ENCODE measurements at places on chromosomes 16 and 17.

DNA sequence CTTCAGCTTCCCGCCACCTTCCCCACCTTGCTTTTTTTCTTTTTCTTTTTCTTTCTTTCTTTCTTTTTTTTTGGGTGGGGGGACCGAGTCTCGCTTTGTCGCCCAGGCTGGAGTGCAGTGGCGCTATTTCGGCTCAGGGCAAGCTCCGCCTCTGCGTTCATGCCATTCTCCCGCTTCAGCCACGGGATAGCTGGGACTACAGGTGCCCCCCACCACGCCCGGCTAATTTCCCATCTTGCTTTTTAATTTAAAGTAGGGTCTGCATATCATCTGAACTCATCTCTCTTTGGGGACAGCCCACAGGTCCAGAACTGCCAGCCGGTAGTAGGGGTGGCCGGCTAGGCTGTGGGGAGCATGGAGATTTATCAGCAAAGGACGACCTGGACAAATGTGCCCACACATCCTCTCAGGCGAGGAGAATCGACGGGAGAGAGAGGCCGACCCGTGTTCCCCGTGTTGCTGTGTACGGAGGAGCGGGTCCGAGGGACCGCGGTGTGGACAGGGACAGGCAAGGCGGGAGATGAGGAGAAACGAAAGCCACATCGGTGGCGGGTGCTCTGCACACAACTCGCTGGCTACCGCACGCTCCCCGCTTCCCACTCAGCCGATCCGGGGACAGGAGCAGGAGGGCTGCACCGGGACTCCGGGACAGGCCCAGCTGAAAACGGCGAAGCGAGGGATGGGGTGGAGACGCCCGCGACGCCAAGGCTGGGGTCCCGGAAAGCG is 2.4 kb downstream of the MT1M start:
- peak; percentile 20 for ATAC-seq

DNA sequence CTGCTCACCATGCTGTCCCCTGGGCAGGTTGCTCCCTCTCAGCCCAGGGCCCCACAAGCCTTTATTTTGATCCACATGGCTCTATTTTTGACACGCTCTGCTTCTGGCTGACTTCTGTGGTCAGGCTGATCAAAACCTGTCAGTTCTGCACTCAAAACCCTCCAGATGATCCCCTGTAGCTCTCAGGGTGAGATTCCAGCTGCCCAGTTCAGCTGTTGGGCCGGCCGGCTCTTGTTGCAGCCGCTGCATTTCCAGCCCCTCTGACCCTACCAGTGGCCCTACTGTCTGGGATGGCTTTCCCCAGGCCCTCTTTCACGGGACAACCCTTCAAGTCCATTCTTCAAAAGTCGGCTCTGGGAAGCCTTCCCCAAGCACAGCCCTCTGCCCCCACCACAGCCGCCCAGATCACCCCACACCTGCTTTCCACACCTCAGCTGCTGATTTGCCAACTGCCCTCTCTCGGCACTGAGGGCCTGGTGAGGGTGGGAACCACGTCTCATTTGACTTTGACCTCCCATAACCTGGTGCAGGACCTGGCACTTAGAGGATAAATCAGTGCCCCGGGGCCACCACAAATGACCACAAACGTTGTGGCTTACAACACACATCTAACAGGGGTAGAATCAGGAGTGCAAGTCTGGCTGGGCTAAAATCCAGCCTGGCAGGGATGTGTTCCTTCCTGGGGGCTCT is 16.3 kb upstream of the CACNG4 start:
- ATAC-seq, result no peak

DNA sequence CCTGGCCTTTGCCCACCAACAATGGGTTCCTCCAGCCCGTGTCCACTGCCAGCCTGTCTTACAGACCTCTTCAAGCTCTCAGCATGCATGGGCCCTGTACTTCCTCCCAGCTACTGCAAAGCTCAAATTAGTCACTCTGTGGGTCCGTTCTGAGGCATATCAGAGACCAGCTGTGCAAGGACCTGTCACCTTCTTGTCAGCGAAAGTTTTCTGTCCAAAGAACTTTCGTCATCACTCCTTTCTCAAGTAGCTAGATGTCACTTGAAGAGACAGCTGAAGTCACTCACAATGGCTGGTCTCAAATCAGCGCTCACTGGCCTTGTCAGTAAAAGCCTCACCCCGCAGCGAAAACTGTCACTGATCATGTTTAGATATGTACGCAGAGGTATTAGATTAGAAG is 91.4 kb upstream of the DYNLRB2 start:
- ATAC-seq, result no peak

DNA sequence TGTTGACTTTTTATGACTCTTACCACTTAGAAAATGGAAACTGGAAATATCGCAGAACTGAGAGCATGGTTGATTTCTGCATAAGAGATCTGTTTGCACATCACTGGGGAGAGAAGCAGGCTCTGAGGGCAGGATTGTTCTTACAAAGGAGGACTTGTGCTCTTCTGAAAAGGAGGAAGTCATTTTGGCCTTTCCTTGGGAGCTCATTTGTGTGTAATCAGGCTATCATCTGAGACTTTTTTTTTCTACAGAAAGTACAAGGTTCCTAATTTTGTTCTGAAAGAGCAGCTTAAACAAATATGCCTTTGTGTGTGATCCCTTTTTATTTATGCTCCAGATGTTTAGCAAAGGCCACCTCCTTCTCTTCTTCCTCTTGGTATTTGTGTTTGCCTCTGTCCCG is 145.7 kb upstream of the CACNG5 start:
- ATAC-seq, result no peak

- no peak for ATAC-seq
Measured at GRCh38 chr16:51630076-51630475, 479.0 kb upstream of the SALL1 start.

- ATAC-seq, result no peak
Measured at GRCh38 chr16:27679899-27680298, 130.0 kb downstream of the KATNIP start.

- no peak for ATAC-seq
Measured at GRCh38 chr16:26605626-26606271, 461.0 kb upstream of the C16orf82 start.

GRCh38 chr16:57601801-57602478 is 26.5 kb upstream of the ADGRG1 start:
- ATAC-seq, result no peak

GRCh38 chr16:72908362-72909167 is 139.4 kb downstream of the ZFHX3 start:
- no peak for ATAC-seq

All from SK-N-SH treated with all-trans-retinoic acid at 6 μM for 48 hours (cell line).